ENCODE measurements at places on chromosomes 1 and 21. TPM values are rescaled to one million over a fixed set of nuclear protein-coding genes. Genes with fewer than 3 reads are reported as not detected.
A peak's percentile ranks its signal among the peaks of the same experiment; 100 is the strongest.

The PKLR gene
- total RNA-seq: not detected

The C1orf105 gene
- 7.1 TPM for total RNA-seq

The A3GALT2 gene
- not detected for total RNA-seq

The LCE1D gene
- total RNA-seq: not detected

The RBP7 gene
- total RNA-seq: 24.8 TPM

The SELE gene
- 3.6 TPM for total RNA-seq

DNA sequence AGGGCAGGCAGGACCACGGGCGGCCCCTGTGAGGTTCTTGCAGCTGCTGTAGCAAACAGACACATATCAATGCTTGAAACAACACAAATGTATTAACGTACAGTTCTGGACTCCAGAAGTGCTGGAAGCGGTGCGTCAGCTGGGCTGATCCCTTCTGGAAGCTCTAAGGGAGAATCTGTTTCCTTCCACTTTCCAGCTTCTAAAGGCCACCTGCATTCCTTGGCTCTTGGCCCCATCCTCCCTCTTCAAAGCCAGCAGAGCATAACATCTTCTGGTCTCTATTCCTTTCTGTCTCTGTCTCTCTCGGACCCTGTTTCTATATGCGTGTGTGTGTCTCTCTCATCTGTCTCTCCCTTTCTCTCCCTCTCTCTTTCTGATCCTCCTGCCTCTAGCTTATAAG, 102.3 kb downstream of the SPSB1 start:
- no peak for DNase-seq

GRCh38 chr1:24751833-24752232, 6.6 kb downstream of the CLIC4 start:
- DNase-seq: no peak

DNA sequence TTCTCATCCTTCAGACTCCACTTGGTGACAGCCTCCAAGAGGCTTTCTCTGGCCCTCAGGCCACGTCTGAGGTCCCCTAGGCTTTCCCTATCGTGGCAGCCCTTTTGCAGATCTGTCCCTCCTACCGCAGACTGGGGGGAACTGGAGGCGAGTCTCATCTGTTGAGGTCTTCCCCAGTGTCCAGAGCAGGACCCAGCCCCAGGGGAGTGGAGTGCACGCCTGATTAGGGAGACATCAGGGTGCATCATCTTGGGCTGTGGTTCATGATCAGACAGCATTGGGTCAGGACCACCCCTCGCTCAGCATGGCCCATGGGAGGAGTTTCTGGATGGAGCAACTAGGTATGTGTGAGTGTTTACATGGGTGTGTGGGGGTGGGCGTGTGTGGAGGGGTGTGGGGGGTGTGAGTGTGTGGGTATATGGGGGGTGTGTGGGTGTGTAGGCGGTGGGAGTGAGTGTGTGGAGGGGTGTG, 8.5 kb upstream of the MATN1 start:
- DNase-seq: no peak

DNA sequence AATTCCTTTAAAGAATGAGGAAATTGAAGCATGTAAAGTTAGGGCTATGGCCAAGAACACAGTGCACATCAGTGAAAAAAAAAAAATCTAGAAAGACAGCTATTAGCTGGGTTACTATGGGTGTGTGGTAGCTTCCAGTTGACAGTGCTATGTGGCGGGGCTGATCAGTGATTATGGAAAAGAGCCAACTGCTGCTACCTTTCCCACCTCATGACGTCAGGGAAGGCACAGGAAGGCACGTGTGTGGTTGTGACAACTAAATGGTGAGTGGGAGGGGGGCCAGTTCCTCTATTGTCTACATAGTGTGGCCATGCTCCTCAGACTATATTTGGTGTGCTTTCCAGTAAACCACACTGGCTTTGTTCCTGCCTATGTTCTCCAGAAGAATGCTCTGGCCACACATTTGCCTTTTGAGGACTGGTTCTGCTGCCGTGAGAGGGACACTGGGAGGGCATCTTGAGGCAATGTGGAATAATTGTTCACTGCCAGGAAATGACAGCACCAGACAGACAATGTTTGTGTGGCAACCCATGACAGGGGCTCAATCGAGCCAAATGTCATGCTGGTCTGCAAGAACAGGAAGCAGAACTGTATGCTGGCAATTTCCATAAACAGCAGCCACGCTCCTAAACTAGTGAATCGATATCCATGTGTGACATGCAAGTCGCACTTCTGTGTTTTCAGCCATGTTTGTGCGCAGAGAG, 3.0 kb upstream of the SDE2 start:
- peak; percentile 83 for DNase-seq

DNA sequence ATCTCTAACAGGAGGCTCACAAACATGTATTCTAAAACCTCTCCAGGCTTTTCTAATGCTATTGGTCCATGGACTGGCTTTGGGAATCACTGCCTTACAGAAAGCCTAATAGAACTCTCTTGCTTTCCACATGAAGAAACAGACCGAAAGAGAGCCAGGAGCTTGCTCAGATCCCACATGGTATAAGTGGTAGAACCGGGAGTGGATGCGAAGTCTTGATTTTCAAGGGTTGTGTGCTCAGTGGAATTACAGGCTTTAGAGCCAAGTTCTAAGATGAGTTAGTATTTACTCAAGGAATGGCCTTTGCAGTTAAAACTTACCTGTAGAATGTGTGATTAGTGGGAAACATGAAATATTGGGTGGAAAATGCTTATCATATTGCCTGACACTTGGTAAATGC, 54.3 kb upstream of the HSD17B7 start:
- DNase-seq: no peak

- DNase-seq: no peak
Observed at GRCh38 chr1:93549811-93550210, 101.9 kb downstream of the FNBP1L start.

GRCh38 chr1:11725616-11726015, 10.3 kb upstream of the AGTRAP start:
- DNase-seq: no peak

- no peak for DNase-seq
Observed at GRCh38 chr1:66527686-66528085, 6.3 kb upstream of the SGIP1 start.

GRCh38 chr1:16101623-16102022, 28.2 kb upstream of the FAM131C start:
- no peak for DNase-seq

- DNase-seq: no peak
Observed at GRCh38 chr1:15219280-15220023, 27.6 kb upstream of the FHAD1 start.

- DNase-seq: no peak
Observed at GRCh38 chr1:57195436-57195941, 228.4 kb downstream of the DAB1 start.

DNA sequence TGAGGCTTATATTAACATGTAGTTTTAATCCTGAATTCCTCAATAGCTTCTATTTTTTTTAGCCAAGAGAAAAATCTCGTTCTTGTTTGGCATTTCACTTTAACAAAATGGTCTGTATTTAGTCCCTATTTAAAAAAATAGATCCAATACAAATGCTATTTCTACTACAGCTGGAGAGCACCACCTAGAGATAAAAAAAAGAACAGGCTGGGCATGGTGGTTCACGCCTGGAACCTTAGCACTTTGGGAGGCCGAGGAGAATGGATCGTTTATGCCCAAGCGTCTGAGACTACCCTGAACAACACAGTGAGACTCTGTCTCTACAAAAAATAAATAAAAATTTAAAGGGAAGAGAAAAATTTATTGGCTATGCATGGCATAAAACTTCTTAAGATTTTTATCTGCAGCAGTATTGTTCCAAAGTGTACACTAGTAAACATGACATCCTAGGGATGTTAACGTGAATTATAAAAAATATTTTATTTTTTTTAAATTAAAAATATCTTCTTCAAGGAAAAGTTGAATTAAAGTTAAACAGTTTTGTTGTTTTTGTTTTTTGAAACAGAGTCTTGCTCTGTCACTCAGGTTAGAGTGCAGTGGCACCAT, 4.4 kb downstream of the ST7L start:
- DNase-seq: no peak

DNA sequence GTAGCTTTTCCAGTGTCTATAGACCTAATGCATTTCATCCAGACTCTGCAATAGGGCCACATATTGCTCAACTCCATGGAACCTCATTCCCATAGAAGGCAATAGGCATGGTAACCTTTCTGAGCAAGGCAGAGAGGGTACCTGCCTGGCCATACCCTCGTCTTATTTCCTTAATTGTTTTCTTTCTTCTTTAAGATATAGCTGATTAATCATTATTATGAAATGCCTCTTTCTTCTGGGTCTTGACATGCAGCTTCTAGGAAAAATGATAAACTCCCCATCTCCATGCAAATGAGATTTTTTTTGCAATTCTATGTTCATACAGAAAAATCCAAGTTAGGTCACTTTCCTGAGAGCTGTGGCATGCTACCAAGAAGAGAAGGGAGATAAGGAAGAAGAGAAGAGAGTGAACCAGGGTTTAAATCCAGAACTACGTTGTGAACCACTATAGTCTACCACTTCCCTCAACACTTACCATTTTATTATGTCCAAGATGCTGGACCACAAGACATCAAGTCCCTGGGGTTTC, 33.0 kb upstream of the IL20 start:
- no peak for DNase-seq

- no peak for DNase-seq
Observed at GRCh38 chr1:109754738-109755137, 9.0 kb downstream of the EPS8L3 start.

Measured in left cardiac atrium (tissue), 4 donors.